ENCODE measurements at places on chromosomes 1 and 21.

DNA sequence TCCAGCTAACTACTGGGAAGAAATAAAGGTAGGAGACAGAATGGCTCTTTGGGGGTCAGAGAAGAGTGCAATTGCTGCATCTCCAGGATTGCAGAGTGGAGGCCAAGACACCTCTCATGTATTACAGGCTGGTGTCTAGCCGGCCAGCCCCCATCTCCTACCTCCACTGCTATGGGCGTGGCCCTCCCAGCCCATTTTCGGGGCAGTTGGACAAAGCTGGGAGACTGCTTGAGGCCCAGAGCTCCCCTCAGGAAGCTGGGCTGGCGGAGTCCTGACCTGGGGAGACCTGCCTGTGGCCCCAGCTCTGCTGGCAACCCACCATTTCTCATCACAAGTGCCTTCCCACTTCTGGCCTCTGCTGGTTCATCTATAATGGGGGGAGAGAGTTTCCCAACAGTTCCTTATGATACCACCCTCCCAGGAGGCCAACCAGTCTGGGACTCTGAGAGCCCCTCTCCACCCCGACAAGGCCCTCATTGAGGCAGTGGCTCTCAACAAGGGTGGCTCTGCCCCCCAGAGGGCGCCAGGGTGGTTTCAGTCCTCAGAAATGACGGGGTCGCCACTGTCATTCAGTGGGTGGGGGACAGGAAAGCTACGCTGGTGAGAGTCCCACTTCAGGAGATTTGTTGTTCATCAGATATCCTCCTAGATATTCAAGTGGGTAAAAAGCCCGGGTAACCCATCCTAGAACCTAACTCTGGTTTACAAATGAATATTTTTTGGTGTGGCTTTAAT is 11.5 kb downstream of the RAP1GAP start:
- DNase-seq, result no peak

GRCh38 chr1:151635479-151636072 is 23.7 kb downstream of the SNX27 start:
- DNase-seq, result no peak

DNA sequence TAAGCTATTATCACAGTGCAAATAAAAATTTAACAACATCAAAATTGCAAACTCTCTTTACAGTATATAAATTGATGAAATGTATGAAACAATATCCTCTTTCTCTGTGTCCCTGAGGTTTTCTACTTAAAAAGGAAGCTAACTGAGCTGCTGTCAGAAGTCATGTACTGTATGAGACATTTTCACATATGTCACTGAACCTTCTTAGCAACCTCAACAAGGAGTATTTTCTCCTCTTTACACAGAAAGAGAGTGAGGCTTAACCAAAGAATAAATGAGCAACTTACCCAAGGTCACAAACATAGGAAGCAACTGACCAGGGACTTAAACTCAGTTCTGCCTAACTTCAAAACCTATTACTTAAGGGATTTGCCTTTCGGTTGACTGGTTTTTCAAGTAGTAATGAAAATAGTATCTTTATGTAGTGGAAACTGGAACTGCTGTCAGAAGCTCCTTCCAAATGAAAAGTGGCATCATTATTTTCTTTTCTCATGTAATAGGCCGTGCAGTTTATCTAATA is 288.9 kb downstream of the LRRIQ3 start:
- no peak for DNase-seq

DNA sequence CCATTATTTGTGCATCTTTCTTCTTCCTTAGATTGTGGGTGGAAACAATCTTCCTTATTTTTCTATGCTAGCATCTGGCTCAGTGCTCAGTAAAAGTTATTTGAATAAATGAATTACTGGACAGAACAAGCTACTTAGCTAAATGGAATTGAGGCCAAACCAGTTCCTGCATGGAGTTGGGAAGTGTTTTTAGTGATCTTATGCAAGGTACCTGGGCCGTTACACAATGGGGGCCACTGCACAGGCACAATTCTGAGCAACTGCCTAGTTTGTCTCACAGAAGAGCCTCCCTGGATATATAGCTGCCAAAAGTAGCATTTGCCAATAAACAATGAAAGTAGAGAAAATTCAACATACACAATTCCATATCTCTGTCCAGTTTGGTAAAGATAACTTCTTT is 27.0 kb upstream of the SERBP1 start:
- DNase-seq, result no peak

- DNase-seq, result no peak
Measured at GRCh38 chr1:241521718-241522117, 2.2 kb upstream of the FH start.

Measured in WERI-Rb-1 (cell line).